Calu3 (cell line): ENCODE measurements at places on chromosomes 16 and 17. TPM values are rescaled to one million over a fixed set of nuclear protein-coding genes. Genes with fewer than 3 reads are reported as not detected.
A peak's percentile ranks its signal among the peaks of the same experiment; 100 is the strongest.

GRCh38 chr16:8686031-8686621, 11.7 kb downstream of the ABAT start:
- no peak overlapping the region for H3K27ac ChIP-seq
- DNase-seq = no peak
- H3K4me1 ChIP-seq = no peaks in the 10 kb centered on the region

DNA sequence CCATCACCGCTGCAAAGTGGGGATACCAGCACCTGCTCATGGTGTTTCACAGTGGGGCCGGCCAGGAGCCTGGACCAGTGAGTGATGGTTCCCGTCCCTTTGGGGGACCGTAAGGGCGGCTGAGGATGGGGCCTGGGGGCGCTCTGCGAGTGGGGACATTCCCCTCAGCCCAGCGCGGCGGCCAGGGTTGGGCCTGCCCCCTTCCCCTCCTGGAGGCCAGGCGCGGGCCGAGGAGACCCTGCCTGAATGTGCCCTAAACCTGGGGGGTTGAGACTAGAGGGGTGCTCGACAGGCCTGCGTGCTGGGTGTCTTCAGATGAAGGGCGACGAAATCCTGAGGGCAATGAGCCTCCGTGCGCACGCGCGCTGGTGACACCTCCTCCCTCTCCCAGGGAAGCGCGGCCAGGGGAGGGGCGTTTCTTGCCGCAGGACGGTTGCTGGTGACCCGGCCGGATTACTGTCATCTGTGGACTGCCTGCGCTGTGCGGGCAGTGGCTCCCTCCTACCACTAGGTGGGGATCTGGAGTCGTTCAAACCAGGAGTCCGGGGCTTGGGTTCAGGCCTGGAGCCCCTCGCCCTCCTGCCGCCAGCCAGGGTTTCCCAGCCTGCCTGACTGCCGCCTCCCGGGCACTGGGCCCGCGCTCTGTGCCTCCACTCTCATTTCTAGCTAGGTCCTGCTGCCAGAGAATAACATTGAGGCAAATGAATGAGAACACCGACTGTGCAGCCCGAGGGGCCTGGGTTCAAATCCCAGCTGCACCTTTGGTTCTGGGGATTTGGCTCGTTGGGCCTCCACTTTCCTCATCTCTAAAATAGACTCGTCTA, 17.1 kb downstream of the TBX2 start:
- no peak overlapping the region for H3K4me3 ChIP-seq
- peaks cover 33% of the 10 kb centered on the region for H3K27me3 ChIP-seq
- DNase-seq = peak; percentile 74
- H3K4me1 ChIP-seq = no peaks in the 10 kb centered on the region
- H3K27ac ChIP-seq = no peak overlapping the region

- H3K4me1 ChIP-seq = no peaks in the 10 kb centered on the region
- no peaks in the 10 kb centered on the region for H3K27me3 ChIP-seq
- H3K27ac ChIP-seq = no peak overlapping the region
- DNase-seq = no peak
- no peaks in the 10 kb centered on the region for H3K36me3 ChIP-seq
- H3K4me3 ChIP-seq = no peak overlapping the region
These were observed 625.6 kb downstream of the TMEM114 start for GRCh38 chr16:7964744-7965143.

GRCh38 chr16:22721511-22722100, 92.4 kb upstream of the HS3ST2 start:
- no peak overlapping the region for H3K27ac ChIP-seq
- no peak overlapping the region for H3K4me3 ChIP-seq
- no peak for DNase-seq
- H3K36me3 ChIP-seq = no peaks in the 10 kb centered on the region
- peaks cover 8% of the 10 kb centered on the region for H3K4me1 ChIP-seq

DNA sequence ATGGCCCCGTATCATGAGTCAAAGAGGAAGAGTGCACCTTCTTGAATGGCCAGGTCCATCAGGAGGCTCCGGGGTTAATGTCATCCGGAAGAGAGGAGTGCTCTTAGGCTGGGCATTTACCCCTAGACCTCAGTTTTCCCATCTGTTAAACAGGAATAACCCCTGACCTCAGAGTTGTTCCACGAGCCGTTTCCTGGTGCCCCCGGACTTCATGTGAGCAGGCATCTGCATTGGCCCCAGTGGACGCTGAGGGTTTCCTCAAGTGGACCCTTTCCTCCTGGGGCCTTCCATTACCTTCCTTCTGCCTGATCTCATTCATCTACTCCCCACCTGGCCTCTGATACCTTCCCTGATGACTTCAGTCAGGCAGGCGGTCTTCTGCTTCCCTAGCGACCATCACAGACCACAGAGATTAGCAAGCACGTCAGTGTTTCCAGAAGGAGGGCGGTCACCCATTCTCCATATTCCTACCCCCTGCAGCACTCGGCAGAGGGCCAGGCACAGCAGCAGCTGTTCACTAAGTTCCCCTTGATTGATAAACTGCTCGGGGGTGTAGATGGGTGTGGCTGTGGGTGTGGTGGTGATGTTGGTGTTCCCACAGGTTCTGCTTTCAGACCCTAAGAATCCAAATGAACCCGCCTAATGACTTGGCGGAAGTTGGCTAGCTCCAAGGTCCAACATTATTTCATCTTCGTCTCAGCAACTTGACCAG, 346.6 kb upstream of the TNRC6C start:
- DNase-seq = no peak
- no peak overlapping the region for H3K27ac ChIP-seq
- peaks cover 12% of the 10 kb centered on the region for H3K36me3 ChIP-seq
- H3K4me1 ChIP-seq = peaks cover 9% of the 10 kb centered on the region
- H3K4me3 ChIP-seq = no peak overlapping the region
- peaks cover 88% of the 10 kb centered on the region for H3K27me3 ChIP-seq

GRCh38 chr16:48330189-48330840, 54.9 kb downstream of the SIAH1 start:
- DNase-seq = no peak
- H3K4me3 ChIP-seq = no peak overlapping the region
- H3K27me3 ChIP-seq = no peaks in the 10 kb centered on the region
- no peaks in the 10 kb centered on the region for H3K4me1 ChIP-seq
- peaks cover 8% of the 10 kb centered on the region for H3K36me3 ChIP-seq

- no peak overlapping the region for H3K4me3 ChIP-seq
- no peak overlapping the region for H3K27ac ChIP-seq
- DNase-seq = no peak
- no peaks in the 10 kb centered on the region for H3K4me1 ChIP-seq
These were observed 74.9 kb downstream of the VAT1L start for GRCh38 chr16:77863250-77863649.

GRCh38 chr16:59259074-59259949, 525.2 kb upstream of the GOT2 start:
- no peaks in the 10 kb centered on the region for H3K27me3 ChIP-seq
- no peaks in the 10 kb centered on the region for H3K36me3 ChIP-seq
- H3K27ac ChIP-seq = no peak overlapping the region
- no peak overlapping the region for H3K4me3 ChIP-seq

DNA sequence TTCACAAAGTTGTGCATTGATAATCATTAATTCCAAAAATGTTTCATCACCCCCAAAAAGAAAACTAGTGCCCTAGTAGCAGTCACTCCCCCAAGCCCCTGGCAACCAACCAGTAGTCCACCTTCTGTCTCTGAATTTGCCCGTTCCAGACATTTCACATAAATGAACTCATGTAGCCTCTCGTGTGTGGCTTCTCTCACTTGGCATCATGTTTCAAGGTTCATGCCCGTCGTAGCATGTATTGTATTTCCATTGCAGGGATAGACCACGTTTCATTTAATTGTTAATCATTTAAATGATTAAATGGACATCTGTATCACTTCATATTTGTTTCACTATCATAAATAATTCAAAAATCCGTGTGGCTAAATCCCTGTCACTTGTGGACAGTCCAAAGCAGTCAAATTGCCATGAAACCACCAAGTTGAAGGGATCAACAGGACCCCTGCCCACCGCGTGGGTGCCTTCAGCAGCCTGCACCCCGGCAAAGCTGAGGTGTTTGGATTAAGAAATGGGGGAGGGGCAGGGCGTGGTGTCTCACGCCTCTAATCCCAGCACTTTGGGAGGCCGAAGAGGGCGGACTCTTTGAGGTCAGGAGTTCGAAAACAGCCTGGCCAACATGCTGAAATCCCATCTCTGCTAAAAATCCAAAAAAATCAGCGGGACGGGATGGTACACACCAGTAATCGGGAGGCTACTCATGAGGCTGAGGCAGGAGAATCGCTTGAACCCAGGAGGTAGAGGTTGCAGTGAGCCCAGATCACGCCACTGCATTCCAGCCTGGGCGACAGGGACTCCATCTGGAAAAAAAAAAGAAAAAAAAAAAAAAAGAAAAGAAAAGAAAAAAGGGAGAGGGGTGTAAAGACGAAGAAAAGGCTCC, 8.7 kb upstream of the FLYWCH2 start:
- no peak overlapping the region for H3K4me3 ChIP-seq
- H3K36me3 ChIP-seq = no peaks in the 10 kb centered on the region
- no peaks in the 10 kb centered on the region for H3K27me3 ChIP-seq
- no peak for DNase-seq
- H3K4me1 ChIP-seq = no peaks in the 10 kb centered on the region

DNA sequence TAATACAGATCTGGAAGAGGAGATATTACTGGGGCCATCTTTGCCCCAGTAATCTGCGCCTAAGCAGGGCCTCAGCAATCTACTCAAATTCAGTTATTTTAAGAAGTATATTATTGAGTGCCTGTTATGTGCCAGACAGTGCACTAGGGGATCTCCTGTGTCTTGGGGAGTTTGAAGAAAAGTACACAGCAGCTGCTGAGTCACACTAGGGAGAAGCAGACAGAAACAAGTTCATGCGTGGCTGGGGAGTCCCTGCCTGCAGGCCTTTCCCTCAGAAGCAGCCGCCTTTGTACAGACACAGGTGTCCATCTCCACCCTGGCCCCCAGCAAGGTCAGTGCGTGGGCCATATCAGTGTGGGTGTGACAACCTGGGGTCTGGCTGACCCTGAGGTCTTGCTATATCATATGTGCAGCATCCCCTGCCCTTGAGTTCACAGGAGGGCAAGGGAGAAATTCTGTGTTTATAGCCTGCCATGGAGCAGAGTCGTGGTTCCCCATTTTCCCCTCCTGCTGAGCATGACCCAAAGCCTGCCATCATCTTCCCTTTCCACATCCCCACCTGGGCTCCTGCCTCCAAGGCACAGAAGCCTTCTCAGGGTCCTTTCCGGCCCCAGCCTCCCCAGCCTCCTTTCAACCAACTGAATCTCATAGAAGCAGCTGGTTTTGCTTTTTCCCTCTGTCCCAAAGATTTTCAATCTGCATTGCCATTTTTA, 229.9 kb upstream of the SDK2 start:
- H3K27me3 ChIP-seq = peaks cover 77% of the 10 kb centered on the region
- DNase-seq = no peak
- H3K4me3 ChIP-seq = no peak overlapping the region
- no peak overlapping the region for H3K27ac ChIP-seq
- no peaks in the 10 kb centered on the region for H3K36me3 ChIP-seq
- H3K4me1 ChIP-seq = no peaks in the 10 kb centered on the region

DNA sequence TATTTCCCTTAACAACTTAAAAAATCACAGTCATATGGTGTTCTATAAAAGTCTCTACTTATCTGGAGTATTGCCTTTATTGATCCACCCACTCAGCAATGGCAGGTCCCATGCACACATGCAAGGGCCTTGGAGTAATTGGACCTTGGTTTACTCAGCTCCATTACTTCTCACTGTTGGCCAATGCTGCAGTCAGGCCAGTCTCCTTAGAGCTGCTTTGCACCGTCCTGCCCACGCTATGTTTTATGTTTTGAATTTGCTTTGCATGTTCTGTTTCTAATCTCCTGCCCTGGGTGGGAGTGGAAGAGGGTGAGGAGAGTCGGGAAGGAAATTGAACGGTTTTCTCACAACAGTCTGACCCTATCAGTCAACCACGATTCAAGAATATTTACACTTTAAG, 23.6 kb downstream of the ARHGAP44 start:
- H3K4me3 ChIP-seq = no peak overlapping the region
- H3K4me1 ChIP-seq = peaks cover 17% of the 10 kb centered on the region
- no peaks in the 10 kb centered on the region for H3K36me3 ChIP-seq
- no peaks in the 10 kb centered on the region for H3K27me3 ChIP-seq
- DNase-seq = no peak

GRCh38 chr17:75869282-75870141, 8.9 kb downstream of the TRIM47 start:
- no peak overlapping the region for H3K4me3 ChIP-seq
- H3K27ac ChIP-seq = peak overlapping the region; percentile 74
- peak; percentile 36 for DNase-seq
- peaks cover 17% of the 10 kb centered on the region for H3K4me1 ChIP-seq

- H3K36me3 ChIP-seq = peaks cover 8% of the 10 kb centered on the region
- no peak overlapping the region for H3K27ac ChIP-seq
These were observed 5.1 kb upstream of the CLUH start for GRCh38 chr17:2716649-2717048.

DNA sequence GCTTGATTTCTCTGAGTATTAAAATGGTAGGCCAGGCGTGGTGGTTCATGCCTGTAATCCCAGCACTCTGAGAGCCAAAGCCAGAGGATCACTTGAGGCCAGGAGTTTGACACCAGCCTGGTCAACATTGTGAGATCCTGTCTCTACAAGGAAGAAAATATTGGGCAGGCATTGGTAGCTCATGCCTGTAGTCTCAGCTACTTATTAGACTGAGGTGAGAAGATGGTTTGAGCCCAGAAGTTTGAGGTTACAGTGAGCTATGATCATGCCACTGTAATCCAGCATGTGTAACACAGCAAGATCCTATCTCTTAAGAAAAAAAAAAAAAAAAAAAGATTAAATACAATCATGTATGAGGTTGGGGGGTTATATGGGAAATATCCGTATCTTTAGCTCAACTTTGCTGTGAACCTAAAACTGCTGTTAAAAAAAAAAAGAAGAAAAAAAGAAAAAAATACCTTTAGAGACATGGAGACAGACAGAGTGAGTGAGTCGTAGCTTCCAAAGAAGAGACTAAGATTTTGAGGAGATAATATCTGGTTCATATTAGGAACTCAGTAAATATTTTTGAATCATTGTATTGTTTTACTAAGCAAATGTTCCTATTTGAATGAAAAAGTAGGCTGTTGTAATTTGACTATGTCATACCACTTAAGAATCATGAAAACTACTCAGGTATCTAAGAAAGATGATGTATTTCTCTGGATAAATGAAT, 325.7 kb upstream of the TBX2 start:
- H3K27ac ChIP-seq = no peak overlapping the region
- H3K27me3 ChIP-seq = no peaks in the 10 kb centered on the region
- H3K4me1 ChIP-seq = no peaks in the 10 kb centered on the region

- H3K36me3 ChIP-seq = peaks cover 8% of the 10 kb centered on the region
- H3K27ac ChIP-seq = no peak overlapping the region
- DNase-seq = peak; percentile 25
- H3K27me3 ChIP-seq = peaks cover 24% of the 10 kb centered on the region
- H3K4me3 ChIP-seq = no peak overlapping the region
- no peaks in the 10 kb centered on the region for H3K4me1 ChIP-seq
These were observed 2.6 kb downstream of the SHBG start for GRCh38 chr17:7632492-7632894.

The SLFN14 gene
- total RNA-seq = not detected in 2 replicates

The NLRP1 gene
- 0.57 and 1.2 TPM in 2 replicates for total RNA-seq

The MYH2 gene
- not detected in 2 replicates for total RNA-seq

The C17orf113 gene
- total RNA-seq = 4.2 and 4.5 TPM in 2 replicates

The SLC35G3 gene
- not detected in 2 replicates for total RNA-seq

The SMCR8 gene
- total RNA-seq = 20.4 and 24.5 TPM in 2 replicates
